ENCODE measurements at places on chromosomes 16 and 17.

DNA sequence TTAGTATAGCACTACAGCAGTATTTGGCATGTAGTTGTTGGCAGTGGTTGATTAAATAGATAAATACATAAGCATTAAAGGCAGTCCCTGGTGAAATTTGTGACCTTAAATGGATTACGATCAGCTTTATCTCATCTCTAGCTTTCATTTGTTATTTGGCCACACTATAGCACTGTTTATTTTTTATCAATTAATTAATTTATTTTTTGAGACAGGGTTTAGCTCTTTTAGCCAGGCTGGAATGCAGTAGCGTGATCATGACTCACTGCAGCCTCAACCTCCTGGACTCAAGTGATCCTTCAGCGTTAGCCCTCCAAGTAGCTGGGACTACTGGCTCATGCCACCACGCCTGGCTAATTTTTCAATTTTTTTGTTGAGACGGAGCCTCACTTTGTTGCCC lies 18.7 kb upstream of the ARHGAP17 start:
- no peak for DNase-seq

GRCh38 chr17:80254396-80255251 lies 6.0 kb upstream of the RNF213 start:
- DNase-seq, result no peak

- DNase-seq, result no peak
Observed at GRCh38 chr17:8703001-8703400, 41.6 kb downstream of the CCDC42 start.

GRCh38 chr17:6420173-6420641 lies 14.7 kb downstream of the AIPL1 start:
- peak; percentile 76 for DNase-seq

DNA sequence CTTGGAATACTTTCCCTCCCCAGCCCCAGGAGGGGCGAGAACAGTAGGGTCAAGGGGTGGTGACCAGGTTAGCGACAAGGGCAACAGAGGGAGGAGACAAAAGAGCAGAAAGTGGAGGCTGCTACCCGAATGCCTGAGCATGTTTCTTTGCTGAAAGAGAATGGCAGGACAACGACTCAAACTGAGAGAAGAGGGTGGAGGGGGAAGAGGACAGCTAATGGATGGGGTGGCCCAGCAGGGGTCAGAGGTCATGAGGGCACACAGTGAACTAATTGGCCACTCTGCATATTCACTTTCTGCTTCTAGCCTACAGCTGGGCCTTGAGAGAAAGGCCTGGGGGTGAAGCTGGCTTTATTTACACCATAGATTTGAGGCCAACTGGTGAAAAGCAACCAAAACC lies 19.1 kb upstream of the DDX52 start:
- no peak for DNase-seq

- no peak for DNase-seq
Observed at GRCh38 chr16:85729452-85730185, 21.3 kb downstream of the C16orf74 start.

DNA sequence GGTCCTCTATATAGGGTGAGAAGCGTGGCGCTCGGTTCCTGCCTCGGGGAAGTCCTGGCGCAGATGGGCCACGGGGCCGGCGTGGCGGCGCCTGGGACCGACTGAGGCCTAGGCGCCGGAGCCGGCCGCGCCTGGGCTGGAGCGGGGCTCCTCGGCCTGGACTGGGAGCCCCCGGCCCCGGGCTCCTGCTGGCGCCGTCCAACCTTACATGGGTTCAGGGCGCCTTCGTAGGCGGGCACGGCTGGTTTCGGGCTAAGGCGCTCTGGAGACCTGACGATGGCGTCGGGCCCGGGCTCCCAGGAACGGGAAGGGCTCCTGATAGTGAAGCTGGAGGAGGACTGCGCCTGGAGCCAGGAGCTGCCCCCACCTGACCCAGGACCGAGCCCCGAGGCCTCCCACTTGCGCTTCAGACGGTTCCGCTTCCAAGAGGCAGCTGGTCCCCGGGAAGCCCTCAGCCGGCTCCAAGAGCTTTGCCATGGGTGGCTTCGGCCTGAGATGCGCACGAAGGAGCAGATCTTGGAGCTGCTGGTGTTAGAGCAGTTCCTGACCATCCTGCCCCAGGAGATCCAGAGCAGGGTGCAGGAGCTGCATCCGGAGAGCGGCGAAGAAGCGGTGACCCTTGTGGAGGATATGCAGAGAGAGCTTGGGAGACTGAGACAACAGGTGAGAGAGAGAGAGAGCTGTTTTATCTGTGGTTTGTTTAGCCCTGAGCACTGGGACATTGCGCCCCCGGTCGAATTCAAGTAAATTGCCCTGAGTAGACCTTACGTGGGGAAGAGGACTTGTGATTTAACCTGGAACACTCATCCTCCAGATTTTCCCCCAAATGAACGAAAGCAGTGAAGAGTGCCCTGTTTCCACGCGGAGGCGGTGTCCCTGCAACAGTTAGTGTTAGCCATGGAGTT lies 504 bp downstream of the ZNF263 start:
- DNase-seq, result no peak

GRCh38 chr16:7177875-7178274 lies 154.8 kb upstream of the RBFOX1 start:
- no peak for DNase-seq

DNA sequence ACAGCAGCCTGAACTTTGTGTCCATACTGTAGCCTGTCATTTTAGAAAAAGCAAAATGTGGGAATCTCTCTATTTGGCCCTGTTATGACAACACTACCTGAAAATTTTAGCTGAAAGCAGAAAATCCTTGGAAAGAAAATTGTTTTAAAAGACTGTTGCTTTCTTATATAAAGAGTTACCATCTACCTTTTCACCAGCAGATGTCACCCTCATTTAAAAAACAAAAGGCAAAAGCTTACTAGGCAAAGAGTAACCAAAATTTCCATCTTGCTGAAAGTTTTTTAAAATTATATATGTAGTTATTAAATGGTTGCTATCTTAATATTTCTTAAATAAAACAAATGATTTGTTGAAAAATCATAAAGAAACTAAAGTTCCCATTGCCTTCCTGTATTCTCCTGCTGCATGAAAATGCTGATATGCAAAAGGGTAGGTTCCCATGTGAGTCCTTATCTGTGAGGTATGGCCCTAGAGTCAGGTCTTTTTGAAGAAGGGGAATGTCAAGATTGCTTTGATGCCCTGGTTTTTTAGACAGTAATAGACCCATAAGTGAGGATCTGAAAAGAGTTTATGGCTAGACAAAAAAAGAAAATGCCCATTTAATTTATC lies 61.0 kb downstream of the TNRC6C start:
- no peak for DNase-seq

GRCh38 chr17:3919123-3919624 lies 2.9 kb upstream of the P2RX1 start:
- no peak for DNase-seq

DNA sequence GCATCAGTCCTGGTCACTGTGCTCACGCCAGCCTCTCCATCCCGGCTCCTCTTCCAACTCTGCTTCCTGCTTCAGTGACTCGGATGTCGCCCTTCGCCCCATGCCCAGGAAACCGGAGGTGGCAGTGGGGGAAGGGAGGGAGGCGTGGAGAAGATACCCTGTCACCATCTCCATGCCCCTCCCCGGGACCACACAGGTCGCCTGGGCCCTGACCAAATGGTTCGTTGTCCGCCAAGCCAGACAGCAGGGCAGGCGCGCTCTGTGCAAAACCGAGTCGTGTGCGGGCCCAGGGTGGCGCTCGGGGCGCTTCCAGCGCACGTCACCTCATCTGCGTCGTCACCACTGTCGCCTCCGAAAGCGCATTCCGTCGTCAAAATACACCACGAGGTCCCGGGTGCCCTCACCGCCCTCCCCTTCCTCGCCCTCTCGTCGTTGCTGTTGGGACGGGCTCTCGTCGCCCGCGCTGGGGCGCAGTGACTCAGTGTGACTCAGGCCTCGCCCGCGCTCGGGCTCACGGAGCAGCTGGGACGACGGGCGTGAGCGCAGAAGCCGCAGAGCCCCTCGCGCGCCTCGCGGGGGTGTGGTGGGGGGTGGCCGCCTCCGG lies 39.2 kb downstream of the ZNF778 start:
- peak; percentile 69 for DNase-seq

- no peak for DNase-seq
Observed at GRCh38 chr16:30354423-30355143, 525 bp downstream of the CD2BP2 start.

DNA sequence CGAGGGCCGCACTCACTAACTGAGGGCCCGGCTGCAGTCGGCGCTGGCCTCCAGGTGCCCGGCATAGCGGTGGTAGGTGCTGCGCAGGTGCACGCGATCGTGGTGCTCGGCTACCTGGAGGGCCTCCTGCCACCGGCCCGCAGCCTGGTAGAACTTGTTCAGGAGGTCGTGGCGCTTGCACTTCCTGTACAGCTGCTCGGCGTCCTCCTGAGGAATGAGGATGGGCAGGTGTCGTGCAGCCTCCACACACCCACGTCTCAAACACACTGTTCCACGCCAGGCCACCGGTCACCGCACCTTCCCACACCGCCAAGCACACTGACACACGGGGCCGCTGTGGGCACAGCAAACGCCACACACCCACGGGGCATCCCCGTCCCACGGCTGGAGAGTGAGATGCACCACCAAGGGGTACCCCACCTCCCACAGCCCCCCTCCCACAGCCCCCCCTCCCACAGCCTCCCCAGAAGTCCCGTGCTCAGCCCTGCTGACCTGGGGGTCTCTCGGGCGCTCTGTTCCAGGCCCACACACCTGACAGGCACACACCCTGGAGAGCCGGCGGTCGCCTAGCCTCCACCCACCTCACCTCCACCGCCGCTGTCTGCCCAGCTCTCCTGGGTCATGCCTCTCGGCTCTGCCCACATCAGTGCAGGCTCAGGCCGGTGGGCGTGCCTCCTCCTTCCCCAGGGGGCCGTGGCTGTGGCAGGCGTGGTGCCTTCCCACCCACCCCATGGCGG lies 7.4 kb upstream of the TMEM204 start:
- no peak for DNase-seq

DNA sequence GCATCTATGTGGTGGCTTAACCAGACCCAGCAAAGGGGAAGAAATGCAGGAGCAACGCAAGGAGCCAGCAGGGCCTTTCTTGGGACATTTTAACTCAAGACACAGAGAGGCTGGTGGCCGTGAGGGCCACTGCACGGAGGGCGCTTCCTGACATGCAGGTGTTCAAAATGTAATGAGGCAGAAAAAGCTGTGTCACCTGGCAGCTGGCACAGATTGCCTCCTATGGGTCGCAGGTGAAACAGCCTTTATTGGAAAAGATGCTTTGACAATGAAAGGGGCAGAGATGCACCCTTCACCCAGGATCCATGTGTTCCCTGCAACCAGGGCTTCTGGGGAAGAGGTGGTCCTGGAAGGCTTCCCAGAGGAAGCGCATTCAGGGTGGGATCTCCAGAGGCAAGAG lies 219.3 kb downstream of the XYLT1 start:
- DNase-seq, result no peak

GRCh38 chr17:8372422-8372821 lies 4.1 kb downstream of the KRABD2 start:
- no peak for DNase-seq

- no peak for DNase-seq
Observed at GRCh38 chr16:86632206-86632605, 53.9 kb downstream of the FOXL1 start.

GRCh38 chr16:27346819-27347218 lies 33.0 kb downstream of the IL4R start:
- DNase-seq, result no peak

- no peak for DNase-seq
Observed at GRCh38 chr16:4257646-4258556, 14.9 kb downstream of the TFAP4 start.
